Stimulated activated CD4-positive, alpha-beta T cell treated with anti-CD3 and anti-CD28 coated beads, Interleukin-15, amount 100 ng/mL, for 1 hour (primary cell): ENCODE measurements at places on chromosomes 16 and 17.

DNA sequence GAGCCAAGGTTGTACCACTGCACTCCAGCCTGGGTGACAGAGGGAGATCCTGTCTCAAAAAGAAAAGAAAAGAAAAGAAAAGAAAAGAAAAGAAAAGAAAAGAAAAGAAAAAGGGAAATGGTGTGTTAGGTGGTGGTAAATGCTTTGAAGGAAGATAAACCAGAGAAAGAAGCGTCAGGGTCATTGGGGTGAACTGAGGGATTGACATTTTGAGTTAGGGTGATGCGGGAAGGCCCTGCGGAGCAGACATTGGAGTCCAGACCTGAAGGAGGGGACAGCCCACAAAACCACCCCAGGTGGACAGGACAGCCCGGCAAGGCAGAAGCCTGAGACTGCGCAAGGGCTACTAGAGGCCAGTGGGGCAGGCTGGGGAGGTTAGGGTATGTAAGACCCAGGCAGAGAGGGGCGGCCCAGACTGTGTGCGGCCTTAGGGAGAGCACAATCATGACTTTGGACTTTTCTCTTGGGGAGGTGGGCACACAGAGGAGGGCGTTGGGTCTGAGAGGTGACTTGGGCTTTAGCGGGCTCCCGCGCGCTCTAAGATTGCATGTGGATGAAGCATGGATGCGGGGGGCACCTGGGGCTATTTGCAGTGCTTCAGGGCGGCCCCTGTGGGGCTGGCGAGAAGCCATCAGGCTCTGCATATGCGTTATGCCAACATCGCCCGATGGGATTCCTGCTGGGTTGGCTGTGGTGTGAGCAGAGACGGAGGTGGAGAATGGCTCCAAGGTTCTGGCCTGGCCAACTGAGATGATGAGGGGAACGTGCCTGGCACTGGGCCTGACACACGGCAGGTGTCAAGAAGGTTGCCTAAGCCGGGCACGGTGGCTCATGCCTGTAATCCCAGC is 3.3 kb upstream of the GAA start:
- DNase-seq: no peak

GRCh38 chr16:14389359-14389758 is 240.7 kb downstream of the PARN start:
- DNase-seq: no peak

DNA sequence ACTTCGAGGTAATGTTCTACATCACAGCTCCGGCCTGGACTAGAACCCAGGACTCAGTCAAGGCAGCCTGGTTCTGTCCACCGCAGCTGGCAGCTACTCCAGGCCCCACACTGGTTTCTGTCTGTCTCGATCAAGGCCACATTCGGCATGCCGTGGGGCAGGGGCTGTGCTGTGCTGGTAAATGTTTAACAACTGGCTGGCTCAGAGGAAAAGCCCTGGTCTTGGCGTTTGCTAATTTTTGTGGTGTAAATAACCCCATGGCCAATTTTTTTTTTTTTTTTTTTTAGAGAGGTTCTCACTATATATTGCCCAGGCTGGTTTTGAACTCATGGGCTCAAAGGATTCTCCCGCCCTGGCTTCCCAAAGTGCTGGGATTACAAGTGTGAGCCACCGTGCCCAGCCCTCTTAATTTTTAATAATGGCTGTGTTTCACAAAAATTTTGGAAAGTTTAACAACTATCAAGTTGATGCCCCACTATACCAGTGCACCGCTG is 328 bp upstream of the DRC7 start:
- DNase-seq: no peak

GRCh38 chr17:70912716-70913485 is 743.6 kb downstream of the KCNJ2 start:
- no peak for DNase-seq

GRCh38 chr17:42750739-42751344 is 6.0 kb upstream of the EZH1 start:
- no peak for DNase-seq

GRCh38 chr16:65644821-65645220 is 523.0 kb upstream of the CDH11 start:
- no peak for DNase-seq

DNA sequence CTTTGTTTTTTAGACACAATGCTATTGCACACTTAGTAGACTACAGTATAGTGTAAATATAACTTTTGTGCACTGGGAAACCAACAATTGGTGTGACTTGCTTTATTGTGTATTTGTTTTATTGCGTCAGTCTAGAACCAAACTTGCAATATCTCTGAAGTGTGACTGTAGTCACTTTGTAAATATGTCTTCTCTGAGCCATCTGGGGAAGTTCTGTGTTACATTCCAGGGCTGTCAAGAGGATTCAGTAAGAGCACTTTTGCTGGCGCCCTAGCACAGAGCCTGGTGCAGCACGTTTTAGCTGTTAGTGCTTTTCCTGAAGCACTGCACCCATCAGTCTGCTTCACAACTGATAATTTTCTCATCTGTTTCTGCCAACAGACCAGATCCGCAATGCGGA is 73.2 kb downstream of the NT5M start:
- no peak for DNase-seq

GRCh38 chr17:62650587-62650986 is 23.1 kb downstream of the MRC2 start:
- DNase-seq: no peak
